Nasal cavity respiratory epithelium epithelial cell of viscerocranial mucosa (primary cell): ENCODE measurements at places on chromosomes 16 and 17. TPM values are rescaled to one million over a fixed set of nuclear protein-coding genes. Genes with fewer than 3 reads are reported as not detected.

MAF gene
- total RNA-seq: 3.8 and 25.4 TPM in 2 replicates

FAM171A2 gene
- 0.34 and 1.4 TPM in 2 replicates for total RNA-seq

HYDIN gene
- total RNA-seq: 0.34 and 0.71 TPM in 2 replicates

AANAT gene
- not detected in 2 replicates for total RNA-seq

ABCA3 gene
- 0.64 and 0.68 TPM in 2 replicates for total RNA-seq

OTOP3 gene
- total RNA-seq: 0.34 TPM in 1 of 2 replicates, not detected in the other
